ENCODE measurements at places on chromosomes 12 and 14.

DNA sequence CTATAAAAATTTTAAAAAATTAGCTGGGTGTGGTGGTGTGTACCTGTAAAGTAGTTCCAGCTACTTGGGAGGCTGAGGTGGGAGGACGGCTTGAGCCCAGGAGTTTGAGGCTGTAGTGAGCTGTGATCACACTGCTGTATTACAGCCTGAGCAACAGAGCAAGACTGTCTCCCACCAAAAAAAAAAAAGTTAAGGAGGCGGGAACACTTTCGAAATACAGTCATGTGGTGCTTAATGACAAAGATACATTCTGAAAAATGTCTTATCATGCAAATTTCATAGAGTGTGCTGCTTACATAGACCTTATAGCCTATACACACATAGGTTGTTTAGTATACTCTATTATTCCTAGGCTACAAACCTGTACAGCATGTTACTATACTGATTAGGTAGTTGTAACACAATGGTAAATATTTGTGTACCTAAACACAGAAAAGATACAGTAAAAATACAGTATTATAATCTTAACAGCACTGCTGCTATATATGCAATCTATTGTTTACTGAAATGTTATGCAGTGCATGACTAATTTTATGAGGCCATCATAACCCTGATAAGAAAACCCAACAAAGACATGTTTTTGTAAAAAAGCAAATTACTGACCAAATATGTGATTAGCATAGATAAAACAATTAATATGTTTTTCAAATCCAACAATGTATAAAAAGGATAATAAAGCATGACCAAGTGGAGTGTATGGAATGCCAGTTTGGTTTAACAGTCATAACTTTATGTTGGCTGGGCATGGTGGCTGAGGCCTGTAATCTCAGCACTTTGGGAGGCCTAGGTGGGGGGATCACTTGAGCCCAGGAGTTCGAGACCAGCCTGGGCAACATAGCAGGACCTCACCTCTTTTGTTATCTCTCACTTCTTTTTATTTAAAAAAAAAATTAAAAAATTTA is 11.4 kb downstream of the EIF2S1 start:
- DNase-seq: no peak

DNA sequence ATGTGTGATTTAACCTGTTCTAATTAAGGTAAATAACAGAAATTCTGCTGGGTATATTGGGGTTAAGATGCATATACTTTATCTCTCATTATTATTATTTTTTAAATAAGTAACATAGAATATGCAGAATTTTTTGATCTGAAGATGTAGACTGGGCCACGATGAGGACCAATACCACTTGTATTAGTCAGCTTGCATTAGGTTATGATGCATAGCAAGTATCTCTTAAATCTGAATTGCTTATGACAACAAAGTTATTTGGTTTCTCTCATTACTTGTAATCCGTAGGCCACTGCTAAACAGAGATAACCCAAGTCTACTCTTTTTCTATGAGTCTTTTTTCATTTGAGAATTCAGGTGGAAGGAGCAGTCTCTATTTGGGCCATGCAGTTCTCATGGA is 145.5 kb upstream of the NOVA1 start:
- no peak for DNase-seq

GRCh38 chr12:6201213-6201608 is 1.0 kb downstream of the CD9 start:
- DNase-seq: no peak

DNA sequence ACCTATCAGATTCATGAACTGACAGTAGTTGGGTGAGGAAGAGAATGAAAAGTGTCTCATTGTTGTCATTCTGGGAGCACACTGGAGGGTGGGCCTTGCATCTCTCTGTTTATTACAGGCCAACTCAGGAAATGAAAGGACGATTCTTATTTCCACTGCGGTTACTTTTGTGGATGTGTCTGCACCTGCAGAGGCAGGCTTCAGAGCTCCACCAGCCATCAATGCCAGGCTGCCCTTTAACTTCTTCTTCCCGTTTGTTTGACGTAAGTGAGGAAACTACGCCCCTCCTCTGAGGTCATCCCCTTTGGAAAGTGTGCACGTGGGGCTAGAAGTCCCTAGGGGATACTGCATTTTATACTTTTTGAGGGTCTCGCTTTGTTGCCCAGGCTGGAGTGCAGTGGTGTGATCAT is 33.7 kb downstream of the TCTN1 start:
- DNase-seq: no peak

GRCh38 chr14:103638594-103638993 is 9.6 kb downstream of the KLC1 start:
- no peak for DNase-seq

DNA sequence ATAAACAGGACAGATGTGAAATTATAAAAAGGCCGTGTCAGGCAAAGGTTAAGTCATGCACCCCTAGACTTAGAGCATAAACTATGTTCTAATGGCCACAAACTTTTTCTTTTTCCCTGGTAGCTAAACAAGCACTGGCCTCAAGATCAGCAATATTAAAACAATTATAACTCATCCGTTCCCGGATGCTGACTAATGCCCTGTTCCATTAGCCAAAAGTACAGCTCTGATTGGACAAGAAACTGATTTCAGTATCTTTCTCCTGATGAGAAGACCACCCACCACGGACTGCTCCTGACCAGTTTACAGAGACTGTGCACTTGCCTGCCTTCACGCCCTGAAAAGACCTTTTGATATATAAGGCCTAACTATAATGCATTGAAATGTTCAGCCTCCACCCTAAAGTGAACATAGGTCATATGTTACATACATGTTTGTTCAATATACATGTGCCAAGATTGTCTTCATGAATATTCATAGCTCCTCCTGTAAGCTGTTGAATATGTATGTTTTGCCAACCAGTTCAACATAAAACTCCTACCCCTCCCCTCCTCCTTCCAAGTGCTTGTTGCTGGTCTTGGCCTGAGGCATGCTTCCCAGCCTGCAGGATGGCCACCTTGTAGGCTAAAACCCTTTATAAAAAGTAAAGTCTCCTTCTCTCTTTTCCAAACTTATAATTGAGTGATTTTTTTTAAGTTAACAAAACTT is 162.0 kb downstream of the IPO8 start:
- no peak for DNase-seq

GRCh38 chr12:27627123-27627852 is 69.0 kb upstream of the REP15 start:
- peak; percentile 15 for DNase-seq

DNA sequence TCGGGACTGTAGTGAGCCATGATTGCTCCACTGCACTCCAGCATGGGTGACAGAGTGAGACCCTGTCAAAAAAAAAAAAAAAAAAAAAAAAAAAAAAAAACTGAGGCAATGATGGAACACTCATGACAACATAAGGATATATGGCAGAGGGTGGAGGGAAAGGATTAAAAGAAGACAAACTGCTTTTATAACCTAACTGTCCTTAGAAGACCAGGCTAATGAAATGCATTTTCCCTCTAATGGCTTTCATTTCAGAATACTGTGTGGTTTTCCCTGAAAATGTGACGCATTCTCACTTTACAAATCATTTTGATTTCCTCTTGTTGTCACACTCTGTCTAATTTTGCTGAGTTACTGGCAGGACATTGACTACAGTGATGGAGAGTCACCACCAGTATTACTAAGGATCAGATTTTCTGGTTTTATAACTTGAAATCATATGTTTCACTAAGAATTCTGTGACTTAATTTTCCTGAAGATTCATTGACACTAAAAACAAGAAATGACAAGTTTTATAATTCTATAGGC is 137.6 kb upstream of the SSTR1 start:
- no peak for DNase-seq

DNA sequence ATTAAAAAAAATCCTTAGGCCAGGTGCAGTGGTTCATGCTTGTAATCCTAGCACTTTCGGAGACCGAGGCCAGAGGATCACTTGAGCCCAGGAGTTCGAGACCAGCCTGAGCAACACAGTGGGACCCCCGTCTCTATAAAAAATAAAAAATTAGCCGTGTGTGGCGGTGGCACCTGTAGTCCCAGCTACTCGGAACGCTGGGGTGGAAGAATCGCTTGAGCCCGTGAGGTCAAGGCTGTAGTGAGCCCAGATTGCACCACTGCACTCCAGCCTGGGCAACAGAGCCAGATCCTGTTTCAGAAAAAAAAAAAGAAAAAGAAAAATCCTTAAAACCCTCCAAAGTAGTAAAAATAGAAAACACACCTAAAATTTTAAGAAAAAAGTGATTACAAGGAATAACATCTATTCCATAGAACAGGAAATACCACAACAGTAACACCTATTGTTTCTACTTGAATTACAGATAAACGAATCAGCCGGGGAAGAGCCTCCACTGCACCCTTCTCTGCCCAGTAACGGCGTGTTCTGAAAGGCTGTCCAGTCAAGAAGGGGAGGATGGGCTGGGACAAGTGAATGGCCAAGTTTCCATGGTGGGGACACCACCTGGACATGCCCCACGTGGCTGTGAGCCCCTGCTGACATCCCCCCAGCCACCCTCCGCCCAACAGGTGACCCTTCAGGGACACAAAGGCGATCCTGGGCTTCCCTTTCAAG is 17.8 kb downstream of the POLE start:
- DNase-seq: no peak

DNA sequence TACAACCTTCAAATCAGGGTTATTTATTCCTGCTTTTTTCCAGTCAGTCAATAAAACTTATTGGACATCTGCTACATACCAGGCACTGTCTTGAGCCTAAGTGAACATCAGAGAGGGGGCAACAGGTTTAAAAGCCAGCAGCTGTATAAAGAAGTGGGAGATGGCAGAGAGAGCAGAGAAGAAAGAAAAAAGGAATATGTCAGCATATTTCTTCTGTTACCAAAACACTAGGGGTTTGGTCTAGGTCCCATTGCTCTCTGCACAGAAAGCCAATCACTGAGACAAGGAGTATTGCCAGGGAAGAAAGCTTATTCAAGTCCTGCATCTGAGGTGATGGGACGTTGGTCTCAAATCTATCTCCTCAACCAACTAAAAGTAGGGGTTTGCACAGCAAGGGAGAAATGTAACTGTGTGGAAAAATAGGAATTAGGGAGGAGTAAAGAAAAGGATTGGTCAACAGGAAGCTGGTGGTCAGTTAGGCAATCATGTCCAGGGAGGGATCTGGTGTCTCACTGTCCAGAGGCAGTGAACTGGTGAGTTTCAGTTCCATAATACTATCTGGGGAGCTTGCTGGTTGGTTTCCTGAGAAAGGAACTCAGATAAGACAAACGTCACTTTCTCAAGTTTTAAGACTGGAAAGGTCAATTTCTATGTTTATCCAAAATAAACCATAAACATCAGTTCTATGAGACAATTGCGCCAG is 107.5 kb downstream of the PHLDA1 start:
- DNase-seq: no peak

- DNase-seq: no peak
Measured at GRCh38 chr12:11684393-11684792, 34.9 kb downstream of the ETV6 start.

DNA sequence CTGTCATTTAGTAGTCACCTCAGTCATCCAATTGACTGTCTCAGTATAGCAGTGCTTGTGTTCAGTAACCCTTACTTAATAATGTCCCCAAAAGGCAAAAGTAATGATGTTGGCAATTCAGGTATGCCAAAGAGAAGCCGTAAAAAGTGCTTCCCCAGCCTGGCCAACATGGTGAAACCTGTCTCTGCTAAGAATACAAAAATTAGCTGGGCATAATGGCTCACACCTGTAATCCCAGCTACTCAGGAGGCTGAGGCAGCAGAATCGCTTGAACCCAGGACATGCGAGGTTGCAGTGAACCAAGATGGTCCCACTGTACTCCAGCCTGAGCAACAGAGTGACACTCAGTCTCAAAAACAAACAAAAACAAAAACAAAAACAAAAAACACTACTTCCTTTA is 33.6 kb downstream of the SENP1 start:
- DNase-seq: no peak

DNA sequence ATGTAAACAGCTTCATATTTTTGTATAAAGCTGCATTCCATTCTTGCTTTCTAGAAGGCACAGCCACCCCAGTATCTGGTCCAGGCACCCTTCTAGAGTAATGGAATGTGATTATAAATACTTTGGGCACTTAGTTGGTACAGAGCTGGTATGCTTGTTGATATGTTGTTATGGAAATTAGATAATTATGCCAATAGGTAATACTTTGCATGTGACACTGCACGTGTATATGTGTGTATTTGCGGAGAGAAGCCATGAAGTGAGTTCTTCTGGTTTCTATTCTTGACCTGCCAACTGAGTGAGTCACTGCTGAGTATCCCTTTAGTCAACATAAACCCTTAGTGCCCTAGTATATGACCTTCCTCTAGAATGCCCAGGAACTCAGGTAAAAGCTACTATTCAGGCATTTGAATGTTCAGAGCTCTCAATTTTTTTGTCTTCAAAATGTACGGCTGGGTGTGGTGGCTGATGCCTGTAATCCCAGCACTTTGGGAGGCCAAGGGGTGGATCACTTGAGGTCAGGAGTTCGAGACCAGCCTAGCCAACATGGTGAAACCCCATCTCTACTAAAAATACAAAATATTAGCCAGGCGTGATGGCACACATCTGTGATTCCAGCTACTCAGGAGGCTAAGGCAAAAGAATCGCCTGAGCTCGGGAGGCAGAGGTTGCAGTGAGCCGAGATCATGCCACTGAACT is 6.2 kb upstream of the TCP11L2 start:
- no peak for DNase-seq

DNA sequence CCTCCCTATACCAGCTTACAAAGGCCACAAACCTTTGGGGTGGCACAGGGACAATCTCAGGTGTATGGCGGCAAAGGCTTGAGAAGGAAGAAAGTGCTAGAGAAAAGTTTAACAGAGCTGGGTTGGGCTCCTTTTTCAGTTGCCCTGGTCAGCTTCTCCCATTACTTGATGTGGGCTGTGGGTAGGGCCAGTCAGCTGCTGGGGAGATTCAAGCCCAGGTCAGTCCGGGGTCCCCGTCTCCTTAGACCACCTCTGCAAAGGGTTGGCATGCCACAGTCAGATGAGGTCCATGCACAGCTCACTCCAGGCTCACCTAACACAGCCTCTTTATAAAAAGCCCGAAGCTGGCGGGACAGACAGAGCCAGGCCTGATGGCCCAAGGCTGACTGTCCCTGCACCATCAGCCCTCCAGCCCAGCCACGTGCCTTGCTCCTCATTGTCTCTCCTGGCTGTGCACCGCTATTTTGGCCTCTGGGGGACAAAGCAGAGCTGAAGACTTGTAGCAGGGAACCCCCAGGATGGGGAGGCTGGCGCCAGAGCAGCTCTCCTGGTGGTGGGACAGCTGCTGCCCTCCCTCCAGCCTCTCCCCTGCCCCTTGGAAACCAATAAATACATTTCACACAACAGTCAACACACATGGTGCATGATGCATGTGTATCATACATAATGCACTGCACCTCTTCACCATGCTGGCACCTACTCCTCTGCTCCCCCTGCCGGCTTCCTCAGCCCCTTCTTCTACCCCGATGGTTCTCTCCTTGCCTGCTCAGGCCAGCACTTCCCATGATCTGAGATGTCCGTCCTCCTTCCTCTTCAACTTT is 61.7 kb upstream of the DDX11 start:
- no peak for DNase-seq

GRCh38 chr12:117367006-117367638 is 5.7 kb upstream of the NOS1 start:
- DNase-seq: peak; percentile 82

GRCh38 chr14:66746316-66747006 is 238.5 kb downstream of the GPHN start:
- DNase-seq: no peak
